Suprapubic skin (tissue), 4 donors: ENCODE measurements at places on chromosomes 13 and 19.

DNA sequence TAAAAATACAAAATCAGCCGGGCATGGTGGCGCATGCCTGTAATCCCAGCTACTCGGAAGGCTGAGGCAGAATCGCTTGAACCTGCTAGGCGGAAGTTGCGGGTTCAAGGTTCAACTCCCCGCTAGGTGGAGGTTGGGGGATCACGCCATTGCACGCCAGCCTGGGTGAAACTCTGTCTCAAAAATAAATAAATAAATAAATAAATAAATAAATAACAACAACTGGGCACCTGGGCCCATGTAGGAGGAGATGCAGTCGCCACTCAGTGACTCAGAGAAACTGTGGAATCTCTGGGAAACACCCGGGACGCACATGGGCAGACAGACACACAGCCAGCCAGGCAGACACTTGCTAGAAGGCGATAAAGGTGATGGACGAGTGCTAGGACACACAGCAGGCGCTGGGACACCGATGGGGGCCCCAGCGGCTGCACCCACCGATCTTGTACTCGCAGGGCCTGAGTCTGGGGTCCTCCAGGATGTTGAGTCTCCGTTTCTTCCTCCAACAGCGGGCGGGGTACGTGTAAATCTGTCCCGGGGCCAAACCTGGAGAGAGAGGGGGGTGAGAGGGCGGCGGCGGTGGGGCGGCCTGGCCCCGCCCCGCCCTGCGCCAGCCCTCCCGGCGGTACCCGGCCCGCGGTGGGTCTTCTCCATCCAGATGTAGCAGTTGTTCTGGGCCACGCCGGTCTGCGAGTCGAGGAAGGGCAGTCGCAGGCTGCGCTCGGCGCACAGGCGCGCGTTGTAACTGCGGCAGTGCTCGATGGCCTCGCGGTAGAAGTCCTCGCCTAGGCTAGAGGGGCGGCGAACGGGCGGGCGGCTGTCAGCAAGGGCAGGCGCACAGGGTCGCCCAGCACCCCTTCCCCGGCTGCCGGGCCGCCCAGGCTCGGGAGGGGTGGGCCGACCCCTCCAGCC lies 1.8 kb downstream of the DPF1 start:
- no peak for DNase-seq

- DNase-seq: no peak
These were observed 259.0 kb downstream of the NALCN start for GRCh38 chr13:101157261-101157660.

- DNase-seq: no peak
These were observed 38.3 kb downstream of the SOX1 start for GRCh38 chr13:112105244-112105681.

GRCh38 chr19:43667126-43667875 lies 2.7 kb downstream of the PLAUR start:
- DNase-seq: peak; percentile 77

DNA sequence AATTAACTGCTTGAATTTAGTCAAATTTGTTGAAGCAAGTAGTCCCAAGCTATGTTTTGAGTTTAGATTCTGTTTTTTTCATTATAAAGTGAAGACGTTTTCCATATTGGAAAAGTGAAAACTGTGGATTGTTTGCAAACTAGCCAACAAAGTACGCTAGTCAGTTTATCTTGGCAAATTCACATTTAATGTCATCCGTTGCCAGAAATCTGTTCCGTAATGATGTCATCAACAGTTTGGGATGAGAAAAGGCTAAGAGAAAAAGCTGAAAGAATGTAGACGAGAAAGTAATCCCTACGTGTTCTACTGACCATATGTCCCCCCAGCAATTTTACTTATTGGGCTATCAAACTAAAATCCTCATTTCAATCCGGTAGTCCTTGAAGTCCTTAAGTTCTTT lies 419.6 kb downstream of the GPC6 start:
- no peak for DNase-seq

DNA sequence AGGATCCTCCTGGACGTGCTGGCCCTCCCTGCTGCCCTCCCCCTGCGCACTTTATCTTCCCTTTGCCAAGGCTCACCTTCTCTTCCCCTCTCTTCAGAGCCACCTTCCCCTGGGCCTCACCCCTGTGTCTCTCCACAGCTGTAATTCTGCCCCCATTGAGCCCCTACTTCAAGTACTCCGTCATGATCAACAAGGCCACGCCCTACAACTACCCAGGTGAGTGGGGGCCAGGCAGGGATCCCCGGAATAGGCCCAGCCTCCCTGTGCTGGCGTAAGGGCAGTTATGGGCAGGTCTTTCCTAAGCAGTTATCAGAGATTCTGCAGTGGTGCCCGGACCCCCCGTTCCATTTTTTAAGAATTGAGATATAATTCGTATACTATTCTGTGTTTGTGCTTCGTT lies 3.1 kb downstream of the NDUFA3 start:
- DNase-seq: no peak

- DNase-seq: no peak
These were observed 371.7 kb downstream of the RBM26 start for GRCh38 chr13:79034341-79034740.

- no peak for DNase-seq
These were observed 1255.5 kb upstream of the SLC10A2 start for GRCh38 chr13:104321756-104322155.

DNA sequence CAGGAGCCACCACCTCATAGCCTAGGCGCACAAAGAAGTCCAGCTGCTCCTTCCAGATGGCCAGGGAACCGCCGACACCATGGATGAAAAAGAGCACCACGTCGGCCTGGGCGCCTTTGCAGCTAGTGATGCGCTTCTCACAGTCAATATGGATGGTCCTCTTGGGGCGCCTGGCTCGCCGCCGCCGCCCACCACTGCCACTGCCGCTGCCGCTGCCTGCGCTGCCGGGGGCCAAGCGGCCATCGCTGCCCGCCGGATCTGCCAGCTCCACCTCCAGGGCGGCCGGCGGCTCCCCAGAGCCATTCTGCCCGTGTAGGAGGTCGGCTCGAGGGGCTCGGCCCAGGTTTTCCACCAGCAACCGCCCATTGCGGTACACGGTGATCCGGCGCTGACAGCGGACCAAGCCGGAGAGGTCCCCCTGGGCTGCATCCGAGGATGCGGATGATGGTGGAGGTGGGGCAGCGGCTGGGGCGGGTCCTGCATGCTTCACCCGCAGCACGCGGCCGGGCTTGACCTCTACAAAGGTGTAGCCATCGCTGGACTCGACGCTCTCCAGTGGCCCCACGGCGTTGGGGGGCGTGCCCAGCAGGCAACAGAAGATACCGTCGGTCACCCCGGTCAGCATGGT lies 2.1 kb downstream of the ABHD8 start:
- DNase-seq: no peak
